ENCODE measurements at places on chromosomes 16 and 17.
A peak's percentile ranks its signal among the peaks of the same experiment; 100 is the strongest.

DNA sequence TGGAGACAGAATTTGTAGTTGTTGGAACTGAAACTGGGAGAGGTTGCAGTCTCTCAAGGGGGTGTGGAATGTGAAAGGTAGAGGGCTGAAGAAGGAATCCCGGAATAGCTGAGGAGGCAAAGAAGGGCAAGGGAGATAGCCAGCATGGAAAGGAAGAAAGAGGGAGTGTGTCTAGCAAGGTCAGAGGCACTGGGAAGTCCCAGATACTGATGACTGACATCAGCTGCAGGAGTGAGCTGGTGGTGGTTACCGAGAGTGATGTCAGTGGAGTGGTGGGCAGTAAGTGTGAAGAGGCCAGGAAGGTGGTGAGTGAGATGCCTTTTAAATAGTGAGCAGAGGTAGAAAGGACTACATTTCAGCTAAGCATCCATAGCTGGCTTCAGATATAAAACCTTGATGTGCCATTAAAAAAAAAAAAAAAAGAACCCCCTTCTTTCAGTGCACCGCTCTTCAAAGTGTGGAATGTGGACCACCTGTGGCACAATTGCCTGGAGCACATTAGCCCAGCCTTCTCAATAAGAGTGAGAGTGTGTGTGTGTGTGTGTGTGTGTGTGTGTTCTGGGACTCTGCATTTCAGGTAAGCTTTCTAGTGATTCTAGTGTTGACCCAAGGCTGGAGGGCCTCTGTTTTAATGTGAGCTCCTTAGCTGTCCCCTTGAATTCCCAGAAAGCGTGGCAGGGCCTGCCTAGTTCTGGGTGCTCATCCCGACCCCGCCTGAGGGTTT lies 8.5 kb downstream of the PRMT7 start:
- DNase-seq = no peak

- no peak for DNase-seq
Measured at GRCh38 chr17:50265690-50266315, 8.5 kb upstream of the TMEM92 start.

DNA sequence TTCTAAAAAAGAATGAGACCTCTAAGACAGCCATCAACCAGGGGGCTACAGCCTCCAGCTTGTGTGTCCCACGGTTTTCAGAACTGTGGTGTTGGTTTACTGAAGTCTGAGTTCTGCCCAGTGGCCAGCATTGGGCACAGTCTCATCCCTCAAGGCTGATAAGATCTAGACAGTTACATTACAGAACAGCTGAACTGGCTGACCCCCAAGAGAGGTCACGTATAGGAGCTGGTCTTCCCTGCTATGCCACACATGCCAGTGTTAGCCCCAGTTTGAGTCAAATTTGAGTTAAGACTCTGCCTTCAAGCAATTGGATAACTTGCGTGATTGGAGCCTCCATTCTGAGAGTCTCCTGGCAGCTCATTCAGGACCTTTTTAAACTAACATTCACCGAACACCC lies 14.8 kb upstream of the NUP93 start:
- DNase-seq = no peak

DNA sequence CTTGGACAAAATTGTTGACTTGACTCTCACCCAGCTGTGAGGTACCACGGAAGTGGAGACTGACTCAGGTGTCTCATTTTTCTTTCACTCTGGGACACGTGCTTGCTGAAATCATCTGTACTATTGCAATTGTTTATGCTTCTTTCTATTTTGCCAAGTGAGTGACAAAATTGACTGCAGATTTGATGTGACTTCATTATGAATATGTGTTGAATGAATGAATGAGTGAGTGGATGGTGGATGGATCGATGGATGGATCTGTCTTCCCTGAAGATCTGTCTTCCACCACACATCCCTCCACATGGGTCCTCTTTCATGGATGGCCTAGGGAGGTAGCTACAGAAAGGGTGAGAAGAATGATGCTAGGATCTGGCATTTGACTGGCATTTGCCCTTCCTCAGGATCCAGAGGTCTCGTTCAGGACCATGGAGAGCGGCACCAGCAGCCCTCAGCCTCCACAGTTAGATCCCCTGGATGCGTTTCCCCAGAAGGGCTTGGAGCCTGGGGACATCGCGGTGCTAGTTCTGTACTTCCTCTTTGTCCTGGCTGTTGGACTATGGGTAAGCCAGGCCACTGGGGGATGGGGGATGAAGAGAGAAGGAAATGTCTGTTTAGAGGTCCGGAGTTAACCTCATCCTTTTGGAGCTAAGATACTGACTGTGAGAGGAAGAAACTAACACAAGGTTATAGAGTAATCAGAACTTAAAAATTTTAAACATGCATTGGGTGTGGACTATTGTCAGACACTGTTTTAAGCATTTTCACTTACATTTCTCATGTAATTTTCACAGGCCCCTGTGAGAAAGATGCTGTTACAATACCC lies 12.7 kb downstream of the SLC5A11 start:
- DNase-seq = peak; percentile 1

DNA sequence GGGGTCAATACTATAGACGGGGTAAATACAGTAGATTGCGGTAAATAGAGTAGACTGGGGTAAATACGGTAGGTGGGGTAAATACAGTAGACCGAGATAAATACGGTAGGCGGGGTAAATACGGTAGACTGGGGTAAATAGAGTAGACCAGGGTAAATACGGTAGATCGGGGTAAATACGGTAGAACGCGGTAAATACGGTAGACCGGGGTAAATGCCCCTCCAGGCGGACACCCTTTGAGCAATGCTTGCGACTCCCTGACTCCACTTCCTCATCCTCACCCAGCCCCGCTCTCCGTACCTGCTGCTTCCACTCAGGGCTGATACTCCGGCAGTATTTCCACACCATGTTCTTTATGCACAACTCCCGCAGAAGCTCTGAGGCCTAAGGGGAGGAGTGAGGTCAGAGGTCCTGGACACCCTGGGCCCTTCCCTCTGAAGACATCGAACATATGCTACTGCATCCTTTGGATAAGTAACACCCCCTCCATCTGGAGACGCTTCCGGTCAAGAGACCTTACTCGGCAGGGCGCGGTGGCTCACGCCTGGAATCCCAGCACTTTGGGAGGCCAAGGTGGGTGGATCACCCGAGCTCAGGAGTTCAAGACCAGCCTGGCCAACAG lies 13.3 kb upstream of the CRK start:
- no peak for DNase-seq

DNA sequence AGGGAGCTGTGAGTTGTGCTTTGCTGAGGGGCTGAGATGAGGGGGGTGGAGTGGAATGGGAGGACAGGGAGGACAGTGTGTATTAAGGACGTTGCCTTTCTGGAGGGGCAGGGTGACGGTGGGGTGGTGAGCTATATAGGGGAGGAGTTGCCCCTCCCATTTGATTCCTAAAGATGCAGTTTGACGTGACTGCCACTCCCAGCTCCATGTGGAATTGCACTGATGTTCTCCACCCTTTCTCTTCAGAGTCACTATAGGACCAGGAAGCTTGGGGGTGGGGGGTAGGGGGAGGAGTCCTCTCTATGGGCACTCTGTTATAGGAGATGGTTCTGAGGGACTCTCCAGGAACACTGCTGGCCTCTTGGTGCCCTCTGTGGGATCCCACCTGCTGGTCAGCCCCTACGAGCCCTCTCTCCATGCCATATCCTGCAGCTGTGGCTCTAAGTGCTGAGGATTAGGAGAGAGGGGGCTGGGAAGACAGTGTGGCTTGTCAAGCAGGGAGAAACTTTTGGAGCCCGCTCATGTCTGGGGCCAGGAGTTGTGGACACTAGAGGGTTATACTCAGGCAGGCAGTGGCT lies 3.8 kb upstream of the NGFR start:
- DNase-seq = no peak

DNA sequence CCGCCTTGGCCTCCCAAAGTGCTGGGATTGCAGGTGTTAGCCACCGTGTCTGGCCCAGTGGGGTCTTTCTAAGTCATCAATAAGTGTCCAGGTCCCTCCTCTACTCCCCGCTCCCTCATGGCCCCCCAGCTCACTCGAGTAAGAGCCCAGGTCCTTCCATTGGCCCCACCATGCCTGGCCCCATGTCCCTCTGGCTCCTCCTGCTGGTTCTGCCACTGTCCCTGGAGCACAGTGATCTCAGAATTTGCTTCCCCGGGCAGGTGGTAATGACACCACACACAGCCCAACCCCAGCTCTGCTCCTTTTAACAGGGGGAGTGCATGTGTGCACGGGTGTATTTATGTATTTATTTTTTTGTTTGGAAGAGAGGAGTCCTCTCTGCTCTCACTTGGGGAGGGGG lies 19.6 kb downstream of the MGAT5B start:
- DNase-seq = no peak

DNA sequence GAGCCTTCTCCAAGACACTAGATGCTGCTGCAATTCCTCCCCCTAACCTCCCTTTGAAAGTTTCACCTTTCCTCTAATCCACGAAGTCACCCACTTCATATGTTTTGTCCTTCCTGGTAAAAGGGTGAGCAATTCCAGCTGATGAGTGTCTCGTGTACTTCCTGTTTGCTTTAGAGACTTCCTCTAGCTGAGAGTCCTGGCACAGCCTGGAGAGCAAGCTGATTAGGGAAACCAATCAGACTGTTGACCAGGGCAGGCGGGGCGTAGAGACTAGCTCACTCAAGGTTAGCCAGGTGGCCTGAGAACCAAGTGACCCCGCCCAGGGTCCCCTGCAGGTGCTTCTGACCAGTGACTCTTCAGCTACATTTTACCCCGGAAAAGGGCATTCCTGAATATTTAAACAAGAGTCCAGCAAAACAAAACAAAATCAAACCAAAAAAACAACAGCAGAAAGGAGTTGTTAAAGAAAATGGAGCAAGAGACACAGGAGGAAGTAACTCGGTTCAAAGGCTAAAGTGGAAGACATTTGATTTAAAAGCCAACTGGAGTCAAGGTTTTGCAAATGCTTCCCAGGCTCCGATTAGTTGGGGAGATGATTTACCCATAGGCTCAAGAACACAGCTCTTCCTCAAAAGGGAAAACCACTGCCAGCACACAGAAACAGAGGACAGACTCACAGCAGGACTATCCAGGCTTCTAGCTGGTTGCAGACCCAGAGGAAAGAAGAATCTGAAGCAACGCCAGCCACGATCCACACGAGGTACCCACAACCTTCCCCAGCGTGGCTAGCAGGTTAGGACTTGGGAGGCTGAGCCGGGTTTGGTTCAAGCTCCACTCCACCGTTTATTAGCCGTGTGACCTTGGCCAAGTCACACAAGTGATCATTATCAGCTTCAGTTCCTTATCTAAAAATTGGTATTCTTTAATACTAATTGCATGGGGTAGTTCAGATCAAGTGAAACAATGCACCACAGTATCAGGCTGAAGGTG lies 13.4 kb downstream of the HSPB9 start:
- no peak for DNase-seq

DNA sequence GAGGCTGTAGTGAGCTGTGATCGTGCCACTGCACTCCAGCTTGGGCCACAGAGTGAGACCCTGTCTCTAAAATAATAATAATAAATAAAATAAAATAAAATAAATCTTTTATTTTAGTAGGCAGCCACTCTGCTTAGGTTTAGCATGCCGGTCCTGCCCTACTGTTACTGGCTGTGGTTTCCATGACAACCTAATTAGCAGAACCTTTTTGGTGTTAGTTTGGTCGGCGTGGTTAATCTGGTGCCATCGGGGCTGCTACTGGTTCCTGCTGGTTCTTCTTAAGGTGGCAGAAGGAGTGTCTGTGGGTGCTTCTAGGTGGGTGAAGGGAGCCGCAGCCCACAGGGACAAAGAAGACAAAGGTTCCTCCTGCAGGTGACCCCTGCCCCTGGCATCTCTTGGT lies 37.8 kb upstream of the CBX4 start:
- no peak for DNase-seq

DNA sequence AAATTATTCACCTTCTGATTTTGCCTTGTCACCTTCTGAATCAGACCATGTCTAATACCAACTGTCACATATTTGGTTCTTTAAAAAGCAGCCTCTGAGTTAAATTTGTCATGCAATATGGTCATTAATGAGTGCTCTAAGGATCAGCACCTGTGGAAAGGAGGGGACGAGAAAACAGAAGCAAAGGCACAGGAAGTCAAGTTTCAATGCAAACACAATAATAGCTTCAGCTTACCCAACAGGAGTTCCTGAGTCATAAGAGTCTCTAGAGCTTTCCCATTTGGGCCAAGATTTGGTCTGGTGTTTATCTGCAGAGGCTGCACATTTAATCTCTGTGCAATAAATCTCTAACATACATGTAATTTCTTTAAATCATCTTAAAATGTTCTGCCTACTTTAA lies 889.8 kb downstream of the CDH8 start:
- no peak for DNase-seq

DNA sequence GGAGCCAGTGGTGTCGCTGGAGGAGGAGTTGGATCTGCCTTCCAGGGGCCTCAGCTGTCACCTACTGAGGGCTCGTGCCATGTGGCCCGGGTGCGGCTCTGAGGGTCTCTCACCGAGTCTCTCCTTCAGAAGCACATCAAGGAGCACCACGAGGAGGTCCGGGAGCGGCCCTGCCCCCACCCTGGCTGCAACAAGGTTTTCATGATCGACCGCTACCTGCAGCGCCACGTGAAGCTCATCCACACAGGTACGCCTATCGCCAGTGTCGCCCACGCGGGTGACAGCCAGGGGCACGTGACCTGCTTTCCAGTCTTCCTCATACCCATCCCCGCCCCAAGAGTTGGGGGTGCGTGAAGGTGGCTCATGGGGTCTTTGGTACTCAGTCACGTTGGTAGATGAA lies 12.5 kb downstream of the ZNF276 start:
- no peak for DNase-seq

- DNase-seq = no peak
Measured at GRCh38 chr16:4607841-4608703, 6.6 kb downstream of the UBALD1 start.

GRCh38 chr17:82092628-82092994 lies 5.4 kb downstream of the FASN start:
- no peak for DNase-seq

DNA sequence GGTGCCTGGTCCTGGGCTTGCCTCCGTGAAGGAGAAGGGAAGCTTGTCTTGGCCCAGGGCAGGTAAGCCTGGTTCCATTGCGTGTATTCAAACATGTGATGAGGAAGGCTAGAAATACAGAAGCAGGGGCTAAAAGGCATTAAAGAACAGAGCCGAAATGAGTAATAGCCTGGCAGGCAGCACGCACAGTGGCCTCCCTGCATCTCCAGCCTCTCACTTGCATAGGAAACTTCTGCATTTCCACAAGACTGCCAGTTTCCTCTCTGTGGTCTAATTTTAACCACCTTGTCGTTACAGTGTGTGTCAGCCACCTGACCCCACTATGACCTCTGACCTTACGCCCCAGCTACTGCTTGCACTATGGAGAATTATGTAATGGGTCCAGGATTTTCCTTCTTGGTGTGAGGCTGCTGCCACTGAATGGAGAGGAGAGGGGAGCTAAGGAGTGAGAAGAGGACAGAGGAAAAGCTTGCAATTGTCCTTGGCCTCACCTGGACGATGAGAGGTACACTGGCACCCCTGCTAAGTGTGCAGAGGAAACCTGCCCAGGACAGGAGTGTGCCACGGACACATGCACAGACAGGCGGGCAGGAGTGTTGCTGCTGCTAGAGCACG lies 32.8 kb downstream of the HIC1 start:
- DNase-seq = no peak

- no peak for DNase-seq
Measured at GRCh38 chr17:80871341-80871740, 120.3 kb upstream of the CHMP6 start.

- DNase-seq = no peak
Measured at GRCh38 chr16:66266436-66267291, 99.8 kb upstream of the CDH5 start.

- DNase-seq = no peak
Measured at GRCh38 chr17:376936-377863, 24.6 kb upstream of the RPH3AL start.
